T-helper 1 cell (primary cell): ENCODE measurements at places on chromosomes 2 and 18.

DNA sequence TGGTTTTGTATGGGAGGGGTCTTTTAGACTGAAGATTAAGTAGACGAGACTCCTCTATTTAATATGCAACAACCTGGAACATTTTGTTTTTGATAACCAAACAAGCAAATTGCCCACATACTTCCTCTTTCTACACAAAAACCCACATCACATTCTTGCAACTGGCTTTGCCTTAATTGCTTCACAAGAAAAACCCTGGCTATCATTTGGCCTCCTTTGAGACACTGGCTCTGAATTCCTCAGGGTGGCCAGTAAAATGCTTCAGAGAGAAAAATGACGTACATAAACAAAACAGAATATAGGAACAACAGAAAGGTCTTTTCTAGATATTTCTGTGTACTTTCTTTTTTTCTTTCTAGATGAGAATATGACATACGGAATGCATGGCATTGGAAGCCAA lies 103.0 kb downstream of the TRIB2 start:
- DNase-seq: no peak

DNA sequence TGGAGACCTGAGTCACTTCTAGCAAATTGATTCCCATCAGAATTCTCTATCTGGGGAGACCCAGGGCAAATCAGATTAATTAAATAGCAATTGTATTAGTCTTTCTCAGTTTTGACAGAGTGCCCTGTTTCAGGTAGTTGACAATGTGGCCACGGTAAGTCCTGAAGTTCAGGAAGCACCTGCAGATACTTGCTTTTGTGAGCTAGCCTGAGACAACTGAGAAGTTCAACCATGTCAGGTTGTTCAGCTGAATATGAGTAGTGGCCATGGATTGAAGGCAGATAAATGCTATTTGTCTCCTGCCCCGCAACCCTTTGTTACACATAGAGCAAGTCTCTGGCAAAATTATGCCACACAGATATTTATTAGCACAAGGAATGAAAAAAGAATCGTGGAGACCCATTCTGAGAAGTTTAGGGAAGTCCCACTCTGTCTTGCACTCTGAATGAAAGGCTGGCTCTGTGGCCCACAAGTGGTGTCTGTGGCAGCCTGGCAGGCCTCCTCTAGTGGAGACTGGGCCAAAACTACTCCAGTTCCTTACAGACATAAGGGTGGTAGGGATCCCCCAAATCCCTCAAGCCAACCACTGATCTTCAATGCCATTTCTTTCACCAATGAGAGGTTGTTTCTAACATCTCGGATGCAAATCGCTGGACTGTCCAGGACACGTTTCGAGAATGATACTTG lies 61.3 kb downstream of the POU3F3 start:
- DNase-seq: no peak

DNA sequence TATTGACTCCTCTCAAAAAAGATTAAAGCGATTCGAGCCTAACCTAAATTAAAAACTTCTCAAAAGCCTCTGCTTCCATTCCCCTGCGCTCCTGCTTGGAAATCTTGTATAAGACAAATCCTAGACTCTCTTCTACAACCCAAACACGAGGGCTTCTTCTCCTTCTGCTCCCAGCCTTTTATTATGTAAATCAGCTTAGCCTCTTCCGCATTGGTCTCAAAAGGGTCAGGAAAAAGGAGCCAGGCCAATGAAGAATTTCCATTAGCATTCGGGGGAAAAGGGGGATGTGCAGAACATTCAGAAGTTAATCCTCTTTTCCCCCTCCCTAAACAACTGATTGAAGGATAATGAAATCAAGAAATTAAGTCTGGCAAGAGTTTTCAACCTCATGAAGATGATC lies 107.9 kb downstream of the FAM124B start:
- DNase-seq: no peak

DNA sequence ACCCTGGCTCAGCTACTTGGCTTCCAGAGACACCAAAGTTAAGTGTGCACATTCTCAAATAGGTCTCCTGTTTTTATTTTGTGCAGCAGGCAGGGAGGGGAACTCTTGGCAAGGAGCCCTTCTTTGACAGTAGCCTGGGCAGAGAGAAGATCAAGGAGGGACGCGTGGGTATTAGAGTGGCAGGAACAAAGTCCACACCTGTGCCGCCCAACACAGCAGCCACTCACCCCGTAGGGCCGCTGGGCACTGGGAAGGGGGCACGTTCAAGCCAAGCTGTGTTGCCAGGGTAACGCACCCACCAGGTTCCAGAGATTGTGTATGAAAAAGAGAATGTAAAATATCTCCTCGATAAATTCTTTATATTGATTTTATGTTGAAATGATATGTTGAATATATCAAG lies 229.3 kb upstream of the AGAP1 start:
- DNase-seq: no peak

DNA sequence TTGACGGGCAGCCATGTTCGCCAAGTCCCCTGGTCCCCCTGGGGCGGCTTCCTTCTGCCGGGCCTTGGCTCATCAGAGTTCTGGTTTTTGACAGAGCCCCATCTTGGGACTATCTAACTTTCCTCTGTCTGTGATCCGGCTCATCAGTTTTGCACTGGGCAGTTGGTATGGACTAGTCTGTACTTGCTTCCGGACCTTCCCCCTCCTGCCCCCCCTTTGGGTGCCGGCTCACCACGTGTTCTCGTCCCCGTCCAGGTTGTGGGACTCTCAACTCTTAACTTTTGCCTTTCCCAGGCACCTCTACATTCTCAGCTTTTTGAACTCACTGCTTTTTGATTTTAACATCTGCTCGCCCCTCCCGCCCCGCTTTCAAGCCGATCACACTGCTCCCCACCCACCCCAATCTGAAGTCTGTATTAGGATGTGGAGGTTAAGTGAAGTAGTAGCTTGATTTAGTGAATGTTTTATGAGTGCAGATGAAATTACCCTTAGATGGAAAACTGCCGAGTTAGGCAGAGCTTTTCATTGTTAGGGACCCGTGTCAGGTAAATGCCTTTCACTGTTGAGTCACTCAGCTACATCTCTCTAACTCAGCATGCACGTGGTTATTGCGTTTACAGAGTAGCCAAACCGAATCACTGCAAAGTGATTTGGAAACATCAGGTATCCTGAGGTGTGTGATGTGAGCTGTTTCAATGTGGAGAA lies 874 bp downstream of the WDR43 start:
- no peak for DNase-seq

DNA sequence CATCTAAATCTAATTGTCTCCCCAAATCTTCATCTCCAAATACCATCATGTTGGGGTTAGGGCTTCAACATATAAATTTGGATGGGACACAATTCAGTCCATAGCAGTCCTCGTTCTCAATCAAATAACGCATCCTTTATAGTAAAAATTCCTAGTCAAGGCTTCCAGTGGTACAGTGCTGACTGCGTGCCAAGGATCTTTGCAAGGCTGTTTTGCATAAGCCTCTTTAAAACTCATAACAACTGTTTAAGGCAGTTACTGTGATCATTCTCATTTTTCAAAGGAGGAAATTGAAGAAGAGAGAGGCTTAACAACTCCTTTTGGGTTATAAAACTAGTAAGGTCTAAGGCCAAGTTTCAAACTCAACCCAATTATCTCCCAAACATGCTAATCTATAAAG lies 666.9 kb downstream of the NYAP2 start:
- no peak for DNase-seq

DNA sequence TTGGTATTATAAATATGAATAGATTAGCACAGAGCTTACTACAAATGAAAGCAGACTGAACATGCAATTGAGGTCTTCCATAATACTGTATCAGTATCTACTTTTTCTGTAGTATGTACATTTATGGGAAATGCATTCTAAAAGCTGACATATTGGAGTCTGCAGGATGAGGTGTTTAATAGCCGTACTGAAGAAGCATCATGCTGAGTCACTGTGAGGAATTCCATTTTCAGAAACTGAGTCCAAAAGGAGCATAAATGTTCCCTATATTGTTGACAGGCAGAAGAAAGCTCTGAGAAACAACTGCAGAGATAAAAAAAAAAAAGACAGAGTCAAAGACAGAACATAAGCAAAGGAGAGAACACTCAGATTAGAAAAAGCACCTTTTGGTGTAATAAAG lies 366.7 kb upstream of the SPHKAP start:
- no peak for DNase-seq

GRCh38 chr2:172361840-172362239 lies 65.5 kb upstream of the ITGA6 start:
- no peak for DNase-seq

- no peak for DNase-seq
Observed at GRCh38 chr2:27843992-27844391, 46.2 kb downstream of the RBKS start.

DNA sequence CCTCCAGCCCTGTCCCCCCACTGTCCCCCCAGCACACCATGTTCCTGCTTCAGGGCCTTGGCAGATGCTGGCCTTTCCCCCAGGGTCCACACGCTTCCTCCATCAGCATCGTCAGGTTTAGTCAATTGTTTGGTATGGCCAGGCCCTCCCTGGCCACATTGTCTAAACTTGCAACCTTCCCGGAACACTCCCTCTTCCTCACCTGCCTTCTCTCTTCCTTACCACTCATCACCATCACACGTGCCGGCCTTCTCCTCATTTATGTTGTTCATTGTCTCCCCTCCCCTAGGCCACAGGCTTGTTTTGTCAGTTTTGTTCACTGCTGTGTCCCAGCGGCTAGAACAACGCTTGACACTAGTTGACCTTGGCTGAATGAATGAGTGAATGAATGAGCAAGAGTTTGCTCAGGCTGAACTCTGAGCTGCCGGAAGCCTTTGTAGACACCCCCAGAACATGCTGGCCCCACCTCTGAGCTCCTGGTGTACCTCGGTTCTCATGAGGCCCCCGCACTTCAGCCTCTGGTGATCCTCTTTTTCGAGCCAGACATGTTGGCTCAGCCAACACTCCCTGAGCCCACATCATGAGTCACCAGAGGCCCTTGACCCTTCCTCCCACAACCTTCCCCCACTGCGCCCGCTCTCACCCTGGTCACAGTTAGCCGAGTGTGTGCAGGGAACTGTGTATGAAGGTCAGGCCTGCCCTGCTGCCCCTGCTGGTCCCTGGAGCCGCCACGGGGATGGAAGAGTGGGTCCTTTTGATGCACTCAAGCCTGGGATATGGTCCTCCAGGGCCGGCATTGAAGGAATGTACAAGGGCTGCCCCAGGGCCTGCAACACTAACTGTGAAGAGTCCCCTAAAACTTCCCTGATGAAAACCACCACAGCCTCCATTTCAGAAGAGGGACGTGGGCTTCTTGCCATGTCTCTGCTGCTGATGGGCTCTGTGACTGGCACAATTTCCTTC lies 57.5 kb downstream of the HS1BP3 start:
- no peak for DNase-seq

DNA sequence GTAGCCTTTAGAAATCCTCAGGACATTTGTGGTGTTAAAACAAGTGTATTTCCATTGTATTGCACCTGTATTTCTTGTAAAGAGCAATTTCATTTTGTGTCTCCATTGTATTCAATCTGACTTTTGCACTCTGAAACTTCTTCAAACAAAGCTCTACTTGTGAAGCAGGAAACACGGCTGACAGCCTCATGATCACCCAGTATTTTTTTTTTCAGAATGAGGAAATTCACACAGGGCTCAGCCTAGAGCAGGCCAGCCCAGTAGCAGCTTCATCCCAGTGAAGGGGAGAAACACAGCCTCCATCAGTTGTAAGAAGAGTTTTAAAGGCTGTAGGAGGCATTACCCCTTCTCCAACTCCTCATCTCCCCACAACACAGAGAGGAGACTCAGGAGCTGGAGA lies 175.9 kb upstream of the KLHL29 start:
- DNase-seq: no peak

- DNase-seq: no peak
Observed at GRCh38 chr18:3526421-3527354, 76.7 kb downstream of the TGIF1 start.

DNA sequence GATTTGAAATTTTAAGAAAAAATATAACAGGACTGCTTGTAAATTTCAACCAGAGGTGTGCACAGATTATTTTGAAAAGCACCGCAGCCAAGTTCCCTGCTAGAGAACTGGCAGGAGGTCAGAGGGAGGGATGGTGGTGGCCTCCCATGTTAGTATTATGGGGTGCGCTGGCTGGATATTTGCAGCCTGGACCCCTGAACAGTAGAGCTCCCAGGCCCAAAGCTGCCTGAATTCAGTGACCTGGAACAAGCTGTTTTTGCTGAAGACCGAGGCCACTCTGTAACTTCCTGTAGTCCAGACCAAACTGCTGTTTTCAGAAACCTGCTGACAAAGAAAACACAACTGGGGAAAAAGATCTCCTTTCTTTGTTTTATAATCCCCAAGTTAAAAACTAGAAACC lies 314.3 kb downstream of the TNS1 start:
- no peak for DNase-seq

DNA sequence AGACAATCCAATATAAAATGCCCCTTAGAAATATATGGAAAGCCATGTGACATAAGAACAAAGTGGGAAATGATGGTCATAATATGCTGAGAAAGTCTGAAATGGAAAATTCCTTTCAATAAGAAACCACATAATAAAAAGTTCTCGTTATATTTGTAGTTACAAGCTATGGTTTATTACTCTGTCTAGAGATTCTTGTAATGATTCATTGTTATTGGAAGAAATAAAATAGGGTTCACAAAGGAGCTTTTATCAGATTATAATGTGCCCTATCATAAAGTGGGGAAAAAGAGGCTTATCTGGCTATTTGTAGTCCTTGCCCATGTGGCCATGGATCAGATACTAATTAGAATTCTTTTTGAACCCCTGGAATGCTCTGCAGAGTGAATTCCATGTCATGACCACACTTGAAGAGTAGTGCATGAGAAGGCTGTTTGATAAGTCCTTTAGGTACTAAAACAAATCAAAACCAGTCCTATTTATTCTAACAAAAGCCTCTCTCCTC lies 420.7 kb upstream of the NRP2 start:
- no peak for DNase-seq

DNA sequence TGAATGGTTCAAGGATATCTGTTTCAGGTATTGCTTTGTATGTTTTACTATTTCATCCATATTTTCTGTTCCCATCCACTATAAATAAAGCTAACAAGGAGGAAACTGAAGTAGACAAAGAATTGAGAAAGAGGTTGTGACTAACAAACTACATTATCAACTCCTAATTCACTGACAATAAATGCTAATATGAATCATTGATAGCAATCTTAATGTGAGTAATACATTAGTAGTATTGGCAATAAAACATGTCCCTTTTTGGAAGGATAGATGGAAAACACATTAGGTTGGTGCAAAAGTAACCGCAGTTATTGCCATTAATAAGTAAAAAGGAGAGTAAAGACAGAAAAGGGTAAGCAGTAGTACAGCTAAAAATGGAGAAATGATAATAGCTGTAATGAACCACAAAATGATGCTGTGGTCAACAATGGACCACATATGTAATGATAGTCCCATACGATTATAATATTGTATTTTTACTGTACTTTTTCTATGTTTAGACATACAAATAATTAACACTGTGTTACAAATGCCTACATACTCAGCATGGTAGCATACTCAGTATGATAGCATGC lies 104.7 kb downstream of the THADA start:
- DNase-seq: no peak

DNA sequence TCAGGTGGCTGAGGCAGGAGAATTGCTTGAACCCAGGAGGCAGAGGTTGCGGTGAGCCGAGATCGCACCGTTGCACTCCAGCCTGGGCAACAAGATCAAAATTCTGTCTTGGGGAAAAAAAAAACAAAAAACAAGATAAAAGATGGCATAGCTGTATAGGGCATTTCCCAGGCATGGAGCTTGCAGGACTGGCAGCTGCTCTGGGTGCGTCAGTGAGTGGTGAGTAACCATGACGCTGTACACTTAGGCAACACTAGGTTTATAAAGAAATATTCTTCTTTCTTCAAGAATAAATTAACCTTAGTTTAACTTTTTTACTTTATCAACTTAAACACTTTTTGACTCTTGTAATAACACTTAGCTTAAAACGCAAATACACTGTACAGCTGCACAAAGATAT lies 15.4 kb downstream of the TGOLN2 start:
- no peak for DNase-seq

- DNase-seq: no peak
Observed at GRCh38 chr2:58046335-58046584, 346 bp upstream of the VRK2 start.
